CD4-positive, alpha-beta memory T cell (primary cell): ENCODE measurements at places on chromosomes 5 and 9. TPM values are rescaled to one million over a fixed set of nuclear protein-coding genes. Genes with fewer than 3 reads are reported as not detected.

DNA sequence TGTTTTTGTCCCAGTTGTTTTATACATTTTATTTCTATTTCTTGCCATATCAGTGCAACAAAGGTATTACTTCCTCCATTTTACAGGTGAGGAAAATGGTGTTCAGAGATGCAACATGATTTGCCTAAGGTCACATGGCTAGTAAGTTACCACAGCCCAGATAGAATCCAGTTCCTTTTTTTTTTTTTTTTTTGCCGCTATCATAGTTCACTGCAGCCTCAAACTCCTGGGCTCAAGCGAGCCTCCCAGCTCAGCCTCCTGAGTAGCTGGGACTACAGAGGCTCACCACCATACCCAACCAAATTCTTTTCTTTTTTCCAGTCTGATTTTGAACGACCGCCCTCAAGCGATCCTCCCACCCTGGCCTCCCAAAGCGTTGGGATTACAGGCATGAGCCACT lies 480 bp upstream of the CCDC69 start:
- peak; percentile 37 for DNase-seq

GRCh38 chr5:162268694-162269481 lies 201.3 kb downstream of the GABRG2 start:
- DNase-seq: no peak

DNA sequence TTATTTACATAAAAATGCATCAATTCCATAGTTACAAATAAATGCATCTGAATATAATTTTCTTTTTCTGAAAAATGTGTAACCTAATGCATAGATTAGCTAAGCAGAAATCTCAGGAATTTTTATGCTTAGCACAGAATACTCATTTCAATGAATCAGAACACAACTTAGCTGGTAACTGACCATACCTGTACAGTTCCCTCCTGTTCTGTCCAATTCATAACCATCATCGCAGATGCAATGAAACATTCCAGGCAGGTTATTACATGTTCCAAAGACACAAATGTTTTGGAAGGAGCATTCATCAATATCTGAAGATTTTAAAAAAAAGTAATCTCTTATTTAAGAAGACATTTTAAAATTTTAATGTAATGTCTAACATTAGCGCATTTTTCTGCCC lies 219.4 kb downstream of the FBN2 start:
- no peak for DNase-seq

CCNO gene
- not detected for total RNA-seq

ANKRD34B gene
- not detected for total RNA-seq
